Activated B cell treated with CpG ODN at 0.5 μM for 24 hours (primary cell): ENCODE measurements at places on chromosomes 12 and 14.
A peak's percentile ranks its signal among the peaks of the same experiment; 100 is the strongest.

- no peak for DNase-seq
Measured at GRCh38 chr14:81165188-81165587, 55.6 kb downstream of the GTF2A1 start.

- DNase-seq = no peak
Measured at GRCh38 chr14:49971156-49972130, 78.6 kb downstream of the ARF6 start.

GRCh38 chr14:75046899-75047298 is 4.4 kb downstream of the MLH3 start:
- no peak for DNase-seq

DNA sequence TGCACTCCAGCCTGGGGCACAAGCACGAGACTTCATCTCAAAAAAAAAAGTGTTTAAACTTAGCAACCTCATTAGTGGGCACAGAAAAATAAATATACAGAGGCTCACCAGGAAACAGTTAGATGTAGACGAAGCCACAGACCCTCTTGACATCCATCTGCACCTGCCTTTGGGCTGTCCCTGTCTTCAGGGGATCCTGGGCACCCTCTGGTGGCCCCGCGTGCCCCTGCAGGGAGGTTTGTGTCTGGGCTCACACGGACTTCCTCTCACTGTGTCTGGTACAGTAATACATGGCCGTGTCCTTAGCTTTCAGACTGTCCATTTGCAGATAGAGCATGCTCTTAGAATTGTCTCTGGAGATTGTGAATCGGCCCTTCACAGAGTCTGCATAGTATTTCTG is 916.5 kb downstream of the TMEM121 start:
- DNase-seq = peak; percentile 39

DNA sequence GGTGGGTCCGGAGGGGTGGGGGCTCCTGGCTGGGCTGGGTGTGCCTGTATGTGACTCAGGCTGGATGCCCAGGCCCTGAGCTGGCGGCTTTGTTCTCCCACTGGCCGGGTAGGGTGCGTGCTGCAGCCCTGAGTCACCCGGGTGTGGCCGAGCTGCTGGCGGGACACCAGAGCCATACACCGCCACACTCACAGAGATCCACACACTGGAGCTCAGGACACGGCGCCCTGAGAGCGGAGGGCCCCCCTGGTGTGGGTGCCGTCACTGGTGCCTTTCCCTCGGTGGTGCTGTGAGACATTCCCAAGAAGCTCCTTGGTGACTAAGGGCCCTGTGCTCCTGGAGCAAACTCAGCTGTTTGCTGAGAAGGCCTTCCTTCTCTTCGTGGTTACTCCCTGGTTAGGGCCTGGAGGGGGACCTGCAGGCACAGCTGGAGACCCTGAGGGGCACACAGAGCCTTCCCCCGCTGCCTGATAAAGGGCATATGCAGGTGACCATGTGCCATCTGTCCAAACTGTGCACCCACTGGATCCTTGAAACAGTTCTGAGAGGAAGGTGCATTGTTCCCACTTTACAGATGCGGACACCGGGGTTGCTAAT is 44.3 kb downstream of the KRT80 start:
- DNase-seq = no peak

DNA sequence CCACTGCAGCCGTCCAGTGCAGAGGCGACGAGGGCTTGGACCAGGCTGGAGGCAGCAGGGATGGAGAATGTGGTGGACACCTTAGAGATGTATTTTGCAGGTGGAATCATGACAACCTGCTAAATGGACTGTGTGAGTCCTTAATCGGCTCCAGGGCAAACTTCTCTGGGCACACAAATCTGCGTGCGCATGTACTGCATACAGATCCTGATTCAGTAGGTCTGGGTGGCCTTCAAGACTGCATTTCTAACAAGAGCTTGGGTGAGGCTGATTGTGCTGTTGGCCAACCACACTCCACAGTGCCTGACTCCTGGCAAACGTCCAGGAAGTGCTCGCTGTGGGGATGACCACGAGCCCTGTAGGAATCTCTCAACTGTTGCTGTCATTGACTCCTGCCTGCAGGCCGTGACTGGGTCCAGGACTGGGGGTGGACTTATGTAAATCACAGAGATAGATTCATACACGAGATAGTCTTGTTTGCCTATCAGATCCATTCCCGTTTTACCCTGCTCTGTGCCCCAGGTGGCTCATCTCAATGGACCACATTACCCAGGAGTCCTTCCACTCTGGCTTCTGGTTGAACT is 27.2 kb downstream of the JDP2 start:
- DNase-seq = no peak
